Fibroblast of villous mesenchyme (primary cell): ENCODE measurements at places on chromosomes 4 and X. TPM values are rescaled to one million over a fixed set of nuclear protein-coding genes. Genes with fewer than 3 reads are reported as not detected.

Gene RASSF6
- not detected in 2 replicates for total RNA-seq

Gene ARAP2
- total RNA-seq: 4.8 and 11.2 TPM in 2 replicates

Gene CDX4
- not detected in 2 replicates for total RNA-seq

Gene TMEM156
- under 0.01 TPM in 1 of 2 replicates, not detected in the other for total RNA-seq

Gene STX18
- 24.2 TPM in 2 replicates for total RNA-seq

Gene HPGD
- 0.97 TPM in 1 of 2 replicates, not detected in the other for total RNA-seq

Gene PPP4R3C
- total RNA-seq: not detected in 2 replicates

Gene SPANXA2
- total RNA-seq: not detected in 2 replicates

Gene BEX1
- 1.3 and 2.2 TPM in 2 replicates for total RNA-seq

Gene PF4V1
- not detected in 2 replicates for total RNA-seq

Gene HPSE
- total RNA-seq: under 0.01 and 0.43 TPM in 2 replicates

Gene IDS
- 35.4 and 50.1 TPM in 2 replicates for total RNA-seq

Gene CSTF2
- total RNA-seq: 14.5 and 16.0 TPM in 2 replicates
